ENCODE measurements at places on chromosomes 1 and 21.

- DNase-seq, result peak; percentile 81
These were observed 6.3 kb upstream of the TNNT2 start for GRCh38 chr1:201383647-201384405.

DNA sequence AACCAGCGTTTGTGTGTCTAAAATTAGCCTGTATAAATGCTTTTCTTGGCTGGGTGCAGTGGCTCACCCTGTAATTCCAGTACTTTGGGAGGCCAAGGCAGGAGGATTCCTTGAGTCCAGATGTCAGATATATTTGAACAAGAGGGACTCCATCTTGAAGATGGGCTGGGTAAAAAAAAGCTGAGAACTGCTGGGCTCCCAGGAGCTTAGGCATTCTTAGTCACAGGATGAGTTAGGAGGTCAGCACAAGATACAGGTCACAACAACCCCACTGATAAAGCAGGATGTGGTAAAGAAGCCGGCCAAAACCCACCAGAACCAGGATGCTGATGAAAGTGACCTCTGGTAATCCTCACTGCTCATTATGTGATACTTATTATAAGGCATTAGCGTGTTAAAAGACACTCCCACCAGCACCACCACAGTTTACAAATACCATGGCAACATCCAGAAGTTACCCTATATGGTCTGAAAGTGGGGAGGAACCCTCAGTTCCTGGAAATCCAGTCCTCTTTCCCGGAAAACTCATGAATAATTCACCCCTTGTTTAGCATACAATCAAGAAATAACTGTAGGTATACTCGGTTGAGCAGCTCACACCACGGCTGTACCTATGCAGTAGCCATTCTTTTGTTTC lies 36.2 kb upstream of the ZNF496 start:
- DNase-seq, result no peak

DNA sequence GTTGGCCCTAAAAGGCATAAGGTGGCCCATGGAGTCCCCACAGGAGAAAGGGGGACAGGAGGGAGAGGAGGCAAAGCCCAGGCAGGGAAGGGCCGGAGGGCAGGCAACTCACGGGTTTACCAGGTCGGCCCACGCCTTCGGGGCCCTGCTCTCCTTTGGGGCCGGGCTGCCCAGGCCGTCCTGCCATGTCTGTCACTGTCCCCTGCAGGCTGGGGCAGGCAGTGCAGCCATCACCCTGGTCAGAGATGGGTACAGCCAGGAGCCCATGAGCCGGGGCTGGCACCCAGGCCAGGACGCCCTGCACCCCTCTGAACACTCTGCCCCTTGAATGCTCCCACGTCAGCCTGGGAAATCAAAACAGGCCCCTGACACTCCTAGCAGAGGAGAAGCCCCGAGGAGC lies 19.8 kb downstream of the COL16A1 start:
- no peak for DNase-seq

DNA sequence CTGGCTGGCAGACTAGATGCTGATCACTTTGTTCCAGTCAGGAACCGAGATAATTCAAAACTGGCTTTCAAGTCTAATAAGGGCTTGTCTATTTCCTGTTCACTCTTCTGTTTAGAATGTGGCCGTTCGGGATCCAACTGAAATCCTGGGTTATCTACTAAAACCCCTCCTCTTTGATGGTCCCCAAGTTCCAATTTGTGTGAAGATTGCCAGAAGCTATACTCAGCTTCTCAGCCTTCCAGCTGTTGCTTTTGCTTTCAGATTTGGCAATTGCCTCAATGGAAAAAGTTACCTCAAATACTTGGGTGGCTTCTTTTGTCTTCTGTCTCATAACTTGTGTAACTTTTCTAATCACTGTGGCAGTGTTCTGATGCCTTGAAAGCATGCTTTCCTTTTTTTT lies 43.7 kb downstream of the BTBD8 start:
- no peak for DNase-seq

GRCh38 chr21:19034041-19034440 lies 630.5 kb upstream of the TMPRSS15 start:
- no peak for DNase-seq

- DNase-seq, result no peak
These were observed 67.1 kb downstream of the KCNH1 start for GRCh38 chr1:211066781-211067384.

DNA sequence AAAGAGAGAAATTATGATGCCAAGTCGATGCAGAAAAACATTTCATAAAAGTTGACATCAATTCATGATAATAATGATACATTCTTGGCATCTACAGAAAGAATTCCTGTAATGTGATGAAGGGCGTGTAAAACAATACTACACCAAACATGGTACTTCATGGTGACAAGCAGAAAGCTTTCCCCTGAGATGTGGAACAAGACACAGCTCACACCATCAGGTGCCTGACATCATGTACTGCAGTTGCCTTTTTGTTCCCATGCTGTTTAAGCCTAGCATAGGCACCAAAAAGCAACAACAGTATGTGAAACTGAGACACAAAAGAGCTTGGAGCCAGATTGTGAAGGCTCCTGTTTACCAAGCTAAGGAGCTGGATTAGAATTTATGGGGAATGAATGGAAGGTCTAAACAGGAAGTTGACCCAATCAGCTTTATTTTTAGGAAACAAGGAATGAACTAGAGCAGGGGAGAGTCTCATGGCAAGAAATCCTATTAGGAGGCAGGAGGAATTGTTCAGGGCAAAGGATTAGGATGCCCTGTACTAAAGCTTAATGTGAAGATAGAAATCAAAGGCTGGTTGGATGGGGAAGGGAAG lies 67.2 kb downstream of the SYDE2 start:
- DNase-seq, result no peak

DNA sequence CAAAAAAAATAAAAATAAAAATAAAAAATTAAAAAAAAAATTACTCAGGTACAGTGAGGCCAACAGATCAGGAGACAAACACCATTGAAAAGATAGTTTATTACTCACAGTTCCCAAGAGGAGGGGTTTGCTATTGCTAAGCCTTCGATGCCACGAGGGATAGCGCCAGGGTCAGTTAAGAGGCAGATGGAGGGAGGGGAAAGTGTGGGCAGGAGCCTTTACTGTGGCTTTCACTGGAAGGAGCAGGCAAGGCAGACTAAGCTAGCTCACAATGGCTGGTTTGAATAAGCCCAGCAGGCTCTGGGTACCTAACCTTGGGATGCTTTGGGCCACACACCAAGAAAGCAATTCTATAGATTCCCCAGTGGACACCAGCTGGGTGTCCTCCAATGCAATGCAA lies 12.7 kb upstream of the RNF187 start:
- no peak for DNase-seq

DNA sequence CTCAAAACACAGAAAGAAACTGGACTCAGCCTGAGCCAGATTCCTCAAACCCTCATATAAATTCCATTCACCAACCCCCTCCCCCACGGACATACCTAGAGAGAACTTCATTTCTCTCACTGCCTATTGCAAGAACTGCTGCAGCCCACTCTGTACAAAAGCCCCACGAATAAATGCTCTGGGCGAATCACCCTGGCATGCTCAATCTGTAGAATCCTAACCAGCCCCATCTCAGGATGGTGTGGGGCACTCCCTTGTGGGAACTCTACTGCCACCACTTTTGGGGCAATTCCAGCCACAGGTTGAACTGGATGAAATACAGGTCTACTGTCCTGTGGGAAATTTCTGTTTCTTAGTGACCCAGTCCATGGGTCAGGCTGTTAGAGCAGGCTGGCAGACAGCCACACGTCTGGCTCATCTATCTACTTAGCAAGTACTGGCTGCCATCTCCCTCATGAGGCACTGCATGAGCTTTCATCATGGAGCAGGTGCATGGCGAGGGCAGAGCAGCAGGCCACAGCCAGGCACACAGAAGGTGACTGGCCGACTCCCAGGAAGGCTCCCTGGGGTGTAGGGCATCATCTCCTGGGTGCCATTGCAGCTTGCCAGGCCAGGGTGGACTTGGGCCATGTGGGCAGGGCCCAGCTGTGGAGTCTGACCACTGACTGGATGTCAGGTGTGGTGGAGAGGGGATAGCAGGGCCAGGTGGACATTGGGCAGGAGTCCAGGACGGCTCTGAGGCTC lies 1.6 kb upstream of the C1orf35 start:
- DNase-seq, result no peak

DNA sequence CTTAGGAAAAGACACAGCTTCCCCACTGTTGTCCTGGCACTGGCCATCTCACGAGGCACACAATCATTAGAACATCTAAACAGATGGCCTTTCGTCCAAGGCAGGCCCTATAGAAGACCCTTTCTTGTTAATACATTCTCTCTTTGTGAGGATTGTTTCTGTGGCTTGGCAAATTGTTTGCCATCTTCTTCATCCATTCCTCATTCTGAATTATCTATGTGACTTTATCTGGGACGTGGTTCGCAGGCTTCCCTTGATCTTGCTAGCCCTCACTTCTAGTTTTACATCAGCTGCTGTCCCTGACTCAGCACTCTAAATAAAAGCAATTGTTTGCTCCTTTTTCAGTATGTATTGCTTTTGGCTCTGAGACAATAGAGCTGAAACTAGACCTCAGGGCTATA lies 101.1 kb upstream of the ZC3H11B start:
- no peak for DNase-seq

DNA sequence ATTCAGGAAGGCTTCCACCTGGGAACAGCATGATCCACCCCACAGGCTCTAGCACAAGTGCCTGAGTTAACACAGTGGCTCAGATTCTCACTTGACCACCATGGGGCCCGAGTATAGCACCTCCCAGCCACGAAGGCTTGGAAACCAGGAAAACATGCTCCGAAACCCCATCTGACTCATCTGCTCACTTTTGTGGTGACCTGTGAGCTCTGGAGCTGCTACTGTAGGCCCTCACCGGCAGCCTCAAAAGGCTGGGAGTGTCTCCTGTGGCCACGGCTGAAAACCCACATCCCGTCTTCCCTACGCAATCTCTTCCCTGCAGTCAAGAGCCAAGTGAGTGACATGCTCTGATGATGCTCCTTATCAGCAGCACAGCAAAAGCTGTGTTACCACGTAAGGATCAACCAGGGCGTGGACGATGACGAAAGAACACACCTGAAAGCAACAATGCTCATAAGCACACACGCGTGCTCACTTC lies 81.4 kb downstream of the TGFBR3 start:
- no peak for DNase-seq

DNA sequence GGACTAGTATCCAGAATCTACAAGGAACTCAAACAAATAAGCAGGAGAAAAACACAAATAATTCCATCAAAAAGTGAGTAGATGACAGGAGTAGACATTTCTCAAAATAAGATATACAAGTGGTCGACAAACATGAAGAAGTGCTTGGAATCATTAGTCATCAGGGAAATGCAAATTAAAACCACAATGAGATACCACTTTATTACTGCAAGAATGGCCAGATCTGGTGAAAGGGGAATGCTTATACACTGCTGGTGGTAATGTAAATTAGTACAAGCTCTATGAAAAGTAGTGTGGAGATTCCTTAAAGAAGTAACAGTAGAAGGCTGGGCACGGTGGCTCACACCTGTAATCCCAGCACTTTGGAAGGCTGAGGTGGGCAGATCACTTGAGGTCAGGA lies 73.8 kb downstream of the POU2F1 start:
- DNase-seq, result no peak

- no peak for DNase-seq
These were observed 1.1 kb downstream of the PUSL1 start for GRCh38 chr1:1309251-1310108.

DNA sequence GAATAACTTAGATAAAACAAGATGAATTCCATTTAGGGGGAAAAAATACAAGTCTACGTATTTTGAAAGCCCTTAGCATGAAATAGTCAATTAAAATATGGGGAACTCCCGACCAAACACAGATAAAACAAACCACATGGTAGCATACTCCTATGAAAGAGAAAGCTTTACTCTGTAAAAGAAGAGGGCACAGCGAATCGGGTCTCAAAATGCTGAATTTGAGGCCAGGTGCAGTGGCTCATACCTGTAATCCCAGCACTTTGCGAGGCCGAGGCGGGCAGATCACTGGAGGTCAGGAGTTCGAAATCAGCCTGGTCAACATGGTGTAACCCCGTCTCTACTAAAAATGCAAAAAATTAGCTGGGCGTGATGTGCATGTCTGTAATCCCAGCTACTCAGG lies 116.9 kb upstream of the TIAM1 start:
- DNase-seq, result no peak

GRCh38 chr1:150257624-150258585 lies at the start of gene CA14:
TSS of gene CA14 (plus strand) at chr1:150257774. CDS start at chr1:150258129, 355 bp downstream.
- no peak for DNase-seq

DNA sequence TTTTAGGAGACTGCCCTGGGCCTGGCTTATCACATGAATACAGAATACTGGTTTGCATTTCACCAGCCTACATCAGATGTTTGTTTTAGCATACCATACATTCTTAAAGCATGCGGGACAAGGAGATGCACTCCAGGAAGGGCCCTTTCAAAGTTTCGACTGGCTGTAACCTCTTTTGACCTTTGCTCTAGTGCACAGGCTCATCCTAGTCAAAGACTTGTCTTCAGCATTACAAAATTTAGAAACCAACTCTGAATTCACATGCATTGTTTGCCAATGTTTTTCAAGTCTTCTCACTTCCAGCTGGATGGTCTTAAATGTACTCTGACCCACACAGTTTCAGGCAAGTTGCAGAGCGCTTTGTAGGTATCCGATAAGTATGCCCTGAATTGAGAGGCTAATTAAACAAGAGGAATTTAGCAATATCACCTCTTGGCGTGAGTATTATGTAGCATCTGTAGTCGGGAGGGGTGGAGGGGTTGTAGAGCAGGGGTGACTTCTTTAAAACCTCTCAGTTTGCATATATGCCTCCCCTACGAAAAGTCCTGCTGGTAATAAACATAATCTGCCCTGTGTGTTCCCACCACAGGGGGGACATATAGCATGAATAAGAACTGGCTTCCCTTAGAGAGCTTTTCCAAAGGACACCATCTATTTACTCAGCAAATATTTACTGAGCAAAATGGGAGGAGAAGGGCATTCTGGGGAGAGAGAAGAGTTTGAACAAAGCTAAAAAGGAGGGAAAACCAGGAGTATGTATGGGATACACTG lies 24.4 kb upstream of the AHCYL1 start:
- peak; percentile 21 for DNase-seq

DNA sequence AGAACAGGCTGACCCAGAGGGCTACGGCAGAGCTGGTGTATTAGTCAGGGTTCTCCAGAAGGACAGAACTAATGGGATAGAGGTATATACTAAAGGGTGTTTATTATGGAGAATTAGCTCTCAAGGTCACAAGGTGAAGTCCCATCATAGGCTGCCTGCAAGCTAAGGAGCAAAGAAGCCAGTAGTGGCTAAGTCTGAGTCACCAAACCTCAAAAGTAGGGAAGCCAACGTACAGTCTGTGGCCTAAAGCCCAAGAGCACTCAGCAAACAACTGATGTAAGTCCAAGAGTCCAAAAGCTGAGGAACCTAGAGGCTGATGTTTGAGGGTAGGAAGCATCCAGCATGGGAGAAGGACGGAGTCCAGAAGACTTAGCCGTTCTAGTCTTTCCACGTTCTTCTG lies 179.2 kb downstream of the BACH1 start:
- peak; percentile 12 for DNase-seq
